ENCODE measurements at places on chromosomes 4 and X. TPM values are rescaled to one million over a fixed set of nuclear protein-coding genes. Genes with fewer than 3 reads are reported as not detected.

Gene LRAT
- 0.60 TPM for total RNA-seq

DNA sequence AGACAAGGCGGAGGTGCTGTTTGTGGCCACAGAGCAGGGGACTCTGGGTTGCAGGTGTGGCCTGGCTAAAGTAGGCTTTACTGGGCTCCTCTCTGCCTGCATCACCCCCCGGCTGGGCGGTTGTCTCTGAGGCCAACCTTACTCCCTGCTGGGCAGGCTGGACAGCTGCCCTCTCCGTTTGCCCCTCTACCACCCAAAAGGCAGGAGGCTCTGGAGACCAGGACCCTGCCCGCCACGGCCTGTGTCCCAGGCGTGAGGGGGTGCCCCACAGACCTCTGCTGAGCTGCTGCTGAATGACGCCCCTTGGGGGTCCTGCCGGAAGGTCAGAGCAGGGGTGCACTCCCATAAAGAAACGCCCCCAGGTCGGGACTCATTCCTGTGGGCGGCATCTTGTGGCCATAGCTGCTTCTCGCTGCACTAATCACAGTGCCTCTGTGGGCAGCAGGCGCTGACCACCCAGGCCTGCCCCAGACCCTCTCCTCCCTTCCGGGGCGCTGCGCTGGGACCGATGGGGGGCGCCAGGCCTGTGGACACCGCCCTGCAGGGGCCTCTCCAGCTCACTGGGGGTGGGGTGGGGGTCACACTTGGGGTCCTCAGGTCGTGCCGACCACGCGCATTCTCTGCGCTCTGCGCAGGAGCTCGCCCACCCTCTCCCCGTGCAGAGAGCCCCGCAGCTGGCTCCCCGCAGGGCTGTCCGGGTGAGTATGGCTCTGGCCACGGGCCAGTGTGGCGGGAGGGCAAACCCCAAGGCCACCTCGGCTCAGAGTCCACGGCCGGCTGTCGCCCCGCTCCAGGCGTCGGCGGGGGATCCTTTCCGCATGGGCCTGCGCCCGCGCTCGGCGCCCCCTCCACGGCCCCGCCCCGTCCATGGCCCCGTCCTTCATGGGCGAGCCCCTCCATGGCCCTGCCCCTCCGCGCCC lies 920 bp downstream of the HTT-AS start:
- no peak for DNase-seq

Gene SSX3
- not detected for total RNA-seq

Gene ANKRD50
- total RNA-seq = 20.4 TPM

Gene TMPRSS11F
- total RNA-seq = not detected

GRCh38 chr4:15425520-15425919 lies 2.3 kb upstream of the C1QTNF7 start:
- DNase-seq = no peak

DNA sequence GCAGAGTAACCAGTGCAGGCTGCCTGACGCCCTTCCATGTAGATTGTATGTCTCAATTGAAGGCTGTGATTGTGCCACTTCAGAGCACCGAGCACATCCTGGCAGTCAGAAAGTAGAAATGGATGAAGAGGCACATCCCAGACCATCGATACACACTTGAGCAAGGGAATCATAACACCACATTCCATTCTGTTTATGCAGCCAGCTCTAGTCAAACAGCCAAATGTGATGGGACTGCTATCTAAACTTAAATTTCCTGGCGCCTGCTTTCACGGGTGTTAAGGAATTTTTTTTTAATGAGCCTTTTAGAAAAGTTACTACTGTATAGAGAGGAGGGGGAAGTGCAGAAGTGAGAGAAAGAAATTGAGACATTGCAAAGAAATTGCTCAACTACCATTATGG lies 84.4 kb downstream of the PPARGC1A start:
- DNase-seq = no peak

GRCh38 chr4:161225327-161225726 lies 938.5 kb downstream of the FSTL5 start:
- no peak for DNase-seq

DNA sequence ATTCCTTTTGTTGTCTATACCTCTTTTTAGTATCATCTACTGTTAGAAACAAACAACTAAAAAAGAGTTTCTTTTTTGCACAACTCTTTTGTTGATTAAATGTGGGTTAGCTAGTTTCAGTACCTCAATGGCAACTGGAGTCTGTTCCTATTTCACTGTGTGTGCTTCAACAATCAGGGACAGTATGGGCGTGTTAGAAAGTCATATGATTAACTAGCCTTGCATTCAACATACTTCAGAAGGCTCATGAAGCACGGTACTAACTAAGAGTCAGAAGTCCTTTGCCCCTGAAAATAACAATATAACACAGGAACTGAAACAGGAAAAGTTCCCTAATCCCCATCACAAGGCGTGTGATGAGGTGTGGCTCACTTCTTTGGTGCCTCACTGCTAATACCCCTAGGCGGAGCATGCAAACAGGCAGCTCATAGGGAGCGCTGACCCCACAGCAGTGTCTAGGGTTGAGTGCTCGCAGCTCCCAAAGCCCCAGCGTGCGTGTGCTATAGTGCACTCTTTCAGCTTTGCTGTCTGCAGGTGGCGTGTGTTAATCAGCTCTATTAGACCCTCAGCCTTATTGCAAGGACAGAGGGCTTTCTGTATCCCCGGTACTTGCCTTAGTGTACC lies 203.1 kb upstream of the NDST3 start:
- no peak for DNase-seq

Gene OTUD4
- 34.8 TPM for total RNA-seq

Gene CACNA1F
- total RNA-seq = 1.0 TPM

- peak; percentile 64 for DNase-seq
These were observed at the start of gene FNIP2 for GRCh38 chr4:158768555-158769174. TSS of gene FNIP2 (plus strand) at chr4:158769026. CDS start at chr4:158769213, 187 bp downstream.

DNA sequence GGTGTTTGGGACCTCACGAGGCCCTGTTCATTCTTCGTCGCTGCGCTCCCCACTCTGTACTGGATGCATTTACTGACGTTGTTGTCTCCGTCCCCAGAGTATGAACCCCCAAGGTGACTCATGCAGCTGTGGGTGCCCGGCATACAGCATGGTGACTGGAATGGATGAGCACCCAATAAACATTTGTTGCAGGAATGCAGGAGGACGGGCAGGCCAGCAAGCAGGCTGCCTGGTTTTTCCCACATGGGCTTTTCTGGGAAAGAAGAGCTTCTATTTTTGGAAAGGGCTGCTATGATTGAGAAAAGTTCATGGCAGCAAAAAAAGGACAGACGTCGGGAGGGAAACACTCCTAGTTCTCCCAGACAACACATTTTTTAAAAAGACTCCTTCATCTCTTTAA lies 893 bp upstream of the SOD3 start:
- no peak for DNase-seq

DNA sequence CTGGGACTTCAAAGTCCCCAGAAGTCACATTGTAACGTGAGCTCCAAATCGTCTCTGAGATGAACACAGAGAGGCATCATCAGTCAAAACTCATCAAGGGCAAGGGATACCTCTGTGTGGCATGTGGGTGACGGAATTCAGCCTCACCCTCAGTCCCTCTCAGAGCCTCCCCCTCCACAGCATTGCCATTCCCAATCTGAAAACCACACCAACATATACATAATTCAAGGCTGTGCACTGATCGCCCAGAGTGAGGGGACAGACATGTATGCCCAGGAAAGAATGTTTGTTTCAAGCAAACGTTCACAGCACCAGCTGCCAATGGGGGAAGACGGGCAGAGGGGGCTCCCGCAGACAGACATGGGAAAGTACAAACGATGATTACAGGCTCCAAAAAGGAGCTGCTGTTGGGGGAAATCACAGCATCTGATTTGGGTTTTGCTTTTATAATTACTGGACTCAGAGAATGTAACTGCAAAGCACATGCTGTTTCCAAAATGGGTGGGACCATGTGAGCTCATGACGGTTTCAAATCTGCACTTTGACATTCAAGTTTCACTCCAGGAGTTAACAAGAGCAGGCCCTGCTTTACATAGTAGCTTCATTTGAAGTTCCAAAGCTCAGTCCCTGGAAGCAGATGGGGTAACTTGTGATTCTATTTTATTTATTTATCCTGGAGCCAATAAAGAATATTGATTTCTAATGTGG lies 88.3 kb downstream of the CLCN4 start:
- no peak for DNase-seq

DNA sequence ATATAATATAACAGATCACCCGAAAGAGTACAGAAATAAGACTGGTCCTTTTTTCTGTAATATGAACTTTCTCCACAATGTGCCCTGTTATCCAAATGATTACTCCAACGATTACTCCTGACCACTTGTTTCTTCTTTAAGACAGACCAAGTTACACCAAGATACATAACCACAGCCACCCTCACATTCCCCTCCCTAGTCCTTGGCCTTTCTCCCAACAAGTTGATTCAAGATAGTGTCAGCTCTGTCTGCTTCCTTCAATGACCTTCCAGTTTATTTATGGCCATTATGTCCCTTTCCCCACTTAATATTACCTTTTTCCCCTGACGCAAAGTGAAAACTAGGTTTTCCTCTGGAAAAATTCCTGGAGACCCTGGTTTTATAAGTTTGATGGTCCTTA lies 397.2 kb downstream of the FAM47B start:
- no peak for DNase-seq

- no peak for DNase-seq
These were observed 424.8 kb downstream of the CFAP47 start for GRCh38 chrX:36344301-36344700.
